ENCODE measurements at places on chromosomes 1 and 21.

GRCh38 chr1:160205242-160206035 lies at the start of gene PEA15:
TSS of gene PEA15 (plus strand) at chr1:160205384. CDS start at chr1:160211545, 6,161 bp downstream.
- DNase-seq: peak; percentile 23

- DNase-seq: no peak
Observed at GRCh38 chr1:218347723-218348627, 2.8 kb downstream of the TGFB2 start.

- no peak for DNase-seq
Observed at GRCh38 chr21:18430341-18430740, 26.8 kb upstream of the TMPRSS15 start.

DNA sequence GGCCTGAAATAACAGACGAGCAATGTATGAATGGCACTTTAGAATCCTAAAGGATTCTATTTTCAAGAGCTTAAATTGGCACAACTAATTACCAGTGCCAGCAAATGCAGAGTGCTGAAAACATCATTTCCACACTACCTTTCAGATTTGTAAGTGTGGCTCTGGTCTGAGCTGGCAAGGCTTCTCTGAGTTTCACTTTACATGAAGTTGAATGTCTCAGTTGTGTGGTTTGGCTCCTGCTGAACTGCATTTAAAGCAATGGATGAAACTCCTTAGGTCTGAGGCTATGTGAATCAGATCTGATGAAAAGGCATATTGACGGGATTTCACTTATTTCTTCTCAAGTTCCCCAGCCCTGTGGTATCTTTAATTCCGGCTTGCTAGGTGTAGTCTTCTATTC lies 114.8 kb upstream of the PTGFR start:
- no peak for DNase-seq

GRCh38 chr1:197438010-197438790 lies 170.1 kb downstream of the CRB1 start:
- no peak for DNase-seq

- DNase-seq: no peak
Observed at GRCh38 chr1:164671966-164672571, 113.1 kb downstream of the PBX1 start.

DNA sequence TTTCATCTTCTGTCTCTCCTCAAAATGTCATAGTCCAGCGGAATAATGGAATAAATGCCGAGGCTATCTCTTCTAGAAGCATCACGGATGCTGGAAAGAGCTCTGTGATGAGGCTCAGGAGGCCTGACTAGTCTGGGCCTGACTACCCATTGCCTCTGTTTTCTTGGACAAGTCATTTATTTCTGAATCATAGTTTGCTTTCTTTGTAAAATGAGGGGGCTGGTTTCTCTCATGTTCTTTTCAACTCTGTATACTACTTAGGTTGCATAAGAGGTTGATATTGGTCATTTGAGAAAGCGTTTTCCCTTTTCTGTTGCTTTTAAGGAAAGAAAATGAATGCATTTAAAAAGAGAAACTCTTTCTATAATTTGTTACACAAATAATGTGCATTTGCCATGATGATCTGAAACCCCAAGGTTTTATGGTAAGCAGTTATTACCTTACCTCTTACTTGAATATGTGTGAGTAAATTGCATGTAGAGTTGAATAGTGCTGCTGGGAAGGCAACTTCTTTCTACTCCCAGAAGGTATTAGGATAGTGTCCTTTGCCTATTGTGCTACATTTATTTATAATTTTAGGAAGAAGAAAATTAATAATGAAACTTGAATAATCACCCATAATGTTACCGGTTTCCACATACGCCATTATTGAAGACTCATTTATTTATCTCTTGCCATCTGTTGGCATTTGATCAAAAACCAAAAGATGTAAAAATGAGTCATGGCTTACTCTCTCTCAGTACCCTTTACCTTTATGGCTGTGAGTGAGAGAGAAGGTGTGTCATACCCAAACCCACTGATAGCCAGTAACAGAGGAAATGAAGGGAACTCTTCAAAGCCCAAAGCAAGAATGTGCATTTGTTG lies 179.1 kb downstream of the FASLG start:
- no peak for DNase-seq

- no peak for DNase-seq
Observed at GRCh38 chr1:111133866-111134265, 6.0 kb downstream of the DRAM2 start.

DNA sequence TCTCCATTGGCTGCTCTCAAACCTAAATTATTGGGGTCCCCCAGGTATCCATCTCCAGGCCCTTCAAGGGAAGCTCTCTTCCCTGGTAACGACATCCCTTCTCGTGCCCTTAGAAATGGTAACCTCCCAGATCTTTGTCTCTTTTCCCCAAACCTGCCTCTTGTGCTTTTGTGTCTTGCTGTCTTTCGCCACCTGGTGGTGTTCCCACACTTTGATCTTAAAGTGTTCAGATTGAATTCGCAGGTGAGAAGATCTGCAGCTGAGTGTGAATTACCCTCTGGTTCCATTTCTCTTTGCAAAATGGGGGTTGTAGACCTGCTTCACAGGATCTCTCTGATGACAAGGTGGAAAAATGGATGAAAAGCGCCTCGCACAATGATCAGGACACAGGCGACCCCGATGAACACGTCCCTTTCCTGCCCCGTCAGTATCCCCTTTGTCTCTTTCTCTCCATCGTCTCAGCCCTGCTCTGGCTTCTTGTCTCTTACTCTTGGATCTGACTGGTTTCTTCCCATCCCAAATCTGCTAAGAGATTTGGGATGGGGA lies 53.1 kb downstream of the DOP1B start:
- no peak for DNase-seq

GRCh38 chr21:32334980-32335531 lies 36.4 kb downstream of the MRAP start:
- DNase-seq: no peak

- DNase-seq: no peak
Observed at GRCh38 chr1:94230920-94231319, 6.5 kb downstream of the ARHGAP29 start.

DNA sequence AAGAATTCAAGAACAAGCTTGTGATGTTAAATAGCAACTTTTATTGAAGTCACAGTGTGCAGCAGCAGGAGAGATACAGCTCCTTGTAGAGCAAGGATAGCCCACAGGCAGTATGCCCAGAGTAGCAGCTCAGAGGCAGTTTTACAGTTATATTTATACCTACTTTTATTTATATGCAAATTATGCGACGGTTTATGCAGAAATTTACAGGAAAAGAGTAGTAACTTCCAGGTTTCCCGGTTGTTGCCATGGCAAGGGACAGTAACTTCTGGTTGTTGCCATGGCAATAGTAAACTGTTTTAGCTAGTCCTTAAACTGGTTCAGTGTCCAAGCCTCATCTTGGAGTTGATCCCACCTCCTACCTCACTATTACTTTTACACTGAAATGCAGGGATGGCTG lies 344.6 kb upstream of the LYPLAL1 start:
- no peak for DNase-seq

GRCh38 chr1:201652181-201652580 lies 113.3 kb downstream of the NAV1 start:
- no peak for DNase-seq

GRCh38 chr1:30824736-30825429 lies 67.3 kb upstream of the LAPTM5 start:
- DNase-seq: no peak

GRCh38 chr1:93448983-93449804 lies 1.3 kb downstream of the FNBP1L start:
- DNase-seq: no peak

GRCh38 chr1:22166439-22166838 lies 23.5 kb upstream of the WNT4 start:
- no peak for DNase-seq

DNA sequence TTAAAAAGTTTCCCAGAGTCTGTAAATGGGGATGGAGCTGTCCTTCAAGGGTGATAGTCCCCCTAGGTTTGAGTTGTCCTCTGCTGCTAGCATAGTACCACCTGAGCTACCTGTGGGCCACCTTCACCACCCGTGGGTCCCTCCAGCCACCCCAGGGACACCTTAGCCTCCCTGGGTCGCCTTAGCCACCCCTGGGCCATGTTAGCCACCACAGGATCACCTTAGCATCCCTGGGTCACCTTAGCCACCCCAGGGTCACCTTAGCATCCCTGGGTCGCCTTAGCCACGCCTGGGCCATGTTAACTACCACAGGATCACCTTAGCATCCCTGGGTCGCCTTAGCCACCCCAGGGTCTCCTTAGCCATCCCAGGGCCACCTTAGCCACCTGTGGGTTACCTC lies 67.1 kb downstream of the ADARB1 start:
- no peak for DNase-seq

- no peak for DNase-seq
Observed at GRCh38 chr21:30563072-30563471, 2.0 kb upstream of the KRTAP19-7 start.

- no peak for DNase-seq
Observed at GRCh38 chr1:212678456-212679410, 20.9 kb downstream of the BATF3 start.

DNA sequence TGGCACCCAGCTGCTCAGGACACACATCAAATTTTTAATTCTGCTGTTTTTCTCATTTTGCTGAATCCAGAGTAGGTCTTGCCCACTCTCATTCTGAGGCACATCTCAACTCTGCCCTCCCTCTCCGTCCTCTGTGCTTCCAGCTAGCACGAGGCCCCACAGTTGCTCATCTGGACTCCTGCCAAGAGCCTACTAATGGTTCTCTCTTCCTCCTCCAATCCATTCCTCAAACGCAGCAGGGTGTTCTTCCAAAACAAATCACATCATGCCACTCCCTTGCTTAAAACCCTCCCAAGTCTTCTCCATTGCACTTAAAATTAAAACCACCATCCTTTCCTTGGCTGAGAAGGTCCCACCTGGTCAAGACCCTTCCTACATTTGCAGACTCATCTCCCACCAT lies 49.8 kb upstream of the SCAF4 start:
- DNase-seq: no peak

GRCh38 chr1:109499081-109499480 lies 5.2 kb downstream of the CYB561D1 start:
- no peak for DNase-seq

DNA sequence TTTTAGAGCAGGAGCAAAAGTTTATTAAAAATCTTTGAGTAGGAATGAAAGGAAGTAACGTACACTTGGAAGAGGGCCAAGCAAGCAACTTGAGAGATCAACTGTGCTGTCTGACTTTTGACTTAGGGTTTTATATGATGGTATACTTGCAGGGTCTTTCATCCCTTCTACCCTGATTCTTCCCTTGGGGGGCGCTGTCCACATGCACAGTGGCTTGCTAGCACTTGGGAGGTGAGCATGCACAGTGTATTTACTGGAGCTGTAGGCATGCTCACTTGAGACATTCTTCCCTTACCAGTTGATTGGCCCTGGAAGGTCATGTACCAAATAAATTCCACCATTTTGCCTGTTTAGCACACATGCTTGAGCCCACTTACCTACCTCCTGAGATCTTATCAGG lies 1001.3 kb upstream of the ADGRL2 start:
- DNase-seq: no peak

GRCh38 chr1:72547412-72547811 lies 265.1 kb upstream of the NEGR1 start:
- DNase-seq: no peak

DNA sequence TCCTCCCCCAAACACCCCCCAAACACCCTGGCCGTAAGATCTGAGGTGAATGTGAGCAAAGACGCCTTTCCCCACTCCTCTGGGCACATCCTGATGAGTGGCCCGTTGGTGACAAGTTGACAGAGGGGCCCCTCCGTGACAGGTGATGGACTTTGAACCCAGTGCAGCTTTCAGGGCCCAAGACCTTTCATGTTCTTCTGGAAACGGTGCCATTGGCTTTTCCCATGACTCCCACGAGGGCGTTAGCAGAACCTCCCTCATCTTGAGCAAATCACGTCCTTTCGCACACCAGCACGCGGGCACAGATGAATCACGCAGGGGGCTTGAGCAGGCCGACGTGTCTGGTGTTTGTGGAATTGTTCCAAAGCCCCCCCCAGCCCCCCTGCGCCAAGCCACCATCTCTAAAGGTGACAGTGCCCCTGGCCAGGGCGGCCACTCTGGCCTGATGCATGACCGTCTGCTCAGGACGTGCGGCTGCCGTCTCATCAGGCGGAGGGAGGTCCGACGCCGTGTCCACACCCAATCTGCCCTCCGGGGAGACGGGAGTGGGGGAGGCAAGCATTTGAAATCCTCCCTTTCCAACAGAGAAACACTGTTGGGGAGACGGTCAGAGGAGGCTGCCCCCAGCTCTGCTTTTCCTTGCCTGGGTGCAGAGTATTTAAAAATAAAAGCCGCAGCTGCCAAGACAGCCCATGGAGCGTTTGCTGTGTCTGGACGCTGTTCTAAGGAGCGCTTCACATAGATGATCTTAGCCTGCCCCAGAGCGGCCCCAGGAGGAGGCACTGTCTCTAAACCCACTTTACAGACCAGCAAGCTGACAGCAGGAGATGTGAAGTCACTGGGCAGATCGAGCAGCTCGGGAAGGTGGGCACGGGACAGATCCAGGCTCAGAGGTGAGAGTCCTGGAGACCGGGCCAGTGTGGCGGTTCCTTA lies 98.3 kb upstream of the ARHGEF16 start:
- DNase-seq: no peak

DNA sequence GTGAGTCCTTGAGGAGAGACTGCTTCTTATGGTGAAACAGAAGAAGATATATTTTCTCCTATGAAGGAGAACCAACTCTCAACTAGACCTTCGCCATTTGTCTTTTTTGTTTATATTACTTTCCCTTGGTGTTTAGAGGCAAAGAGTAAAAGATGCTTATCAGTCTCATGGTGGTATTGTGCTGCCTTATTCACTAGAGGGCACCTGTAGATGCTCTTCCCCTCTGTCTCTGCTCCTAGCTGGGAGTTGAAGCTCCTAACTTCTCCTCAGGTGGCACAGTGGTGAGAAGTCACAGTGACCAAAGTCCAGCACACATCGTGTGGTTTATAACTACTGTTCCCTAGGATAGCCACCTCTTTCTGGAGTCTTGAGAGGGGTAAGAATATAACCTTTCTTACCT lies 1359.6 kb downstream of the PLA2G4A start:
- no peak for DNase-seq

GRCh38 chr1:235533476-235534168 lies 29.4 kb upstream of the B3GALNT2 start:
- no peak for DNase-seq

DNA sequence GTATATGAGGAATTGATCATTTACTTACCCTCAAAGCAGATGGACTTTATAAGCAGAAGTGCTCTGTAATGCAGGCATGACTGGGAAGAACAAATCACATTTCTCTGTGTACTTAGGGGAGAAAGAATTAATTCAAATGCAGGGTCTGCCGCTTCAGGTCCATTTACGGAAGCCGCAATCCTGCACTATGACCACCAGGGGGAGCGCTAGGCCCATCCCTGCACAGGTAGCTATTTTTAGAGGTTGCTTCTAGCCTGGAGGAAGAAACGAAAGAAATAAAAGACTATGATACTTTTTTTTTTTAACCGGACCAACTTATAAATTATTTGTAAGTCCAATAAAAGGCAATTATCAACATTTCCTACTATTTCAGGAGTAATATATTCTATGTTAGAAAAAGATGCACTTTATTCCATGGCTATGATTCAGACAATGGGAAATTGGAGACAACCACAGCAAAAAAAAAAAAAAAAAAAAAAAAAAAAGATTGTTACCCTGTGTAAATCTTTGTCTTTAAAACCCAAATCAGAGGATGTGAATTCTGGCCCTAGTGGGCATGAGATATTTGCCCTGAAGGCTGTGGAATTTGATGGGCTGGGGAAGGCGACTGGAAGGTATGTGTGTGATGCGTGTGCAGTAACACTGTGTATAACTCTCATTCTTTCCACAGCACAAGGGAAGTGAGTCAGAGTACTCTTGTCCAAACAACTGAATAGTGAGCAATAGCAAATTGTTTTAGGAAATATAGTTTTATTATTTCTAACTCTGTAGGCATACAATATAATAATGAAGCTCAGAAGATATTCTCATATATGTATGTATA lies 12.9 kb upstream of the FYB2 start:
- peak; percentile 41 for DNase-seq

GRCh38 chr1:234256359-234256758 lies 116.9 kb upstream of the COA6 start:
- no peak for DNase-seq

All from stimulated activated CD8-positive, alpha-beta memory T cell treated with anti-CD3 and anti-CD28 coated beads, Interleukin-4, amount 100 ng/mL, for 1 hour (primary cell).